ENCODE measurements at places on chromosomes 3 and 15. TPM values are rescaled to one million over a fixed set of nuclear protein-coding genes. Genes with fewer than 3 reads are reported as not detected.

GRCh38 chr3:8529738-8530525 is 28.3 kb downstream of the LMCD1 start:
- DNase-seq = no peak

- no peak for DNase-seq
Measured at GRCh38 chr3:67774676-67775075, 120.3 kb upstream of the SUCLG2 start.

- DNase-seq = no peak
Measured at GRCh38 chr3:19931180-19931692, 2.8 kb downstream of the EFHB start.

- no peak for DNase-seq
Measured at GRCh38 chr3:187490366-187490765, 122.2 kb downstream of the RTP4 start.

DNA sequence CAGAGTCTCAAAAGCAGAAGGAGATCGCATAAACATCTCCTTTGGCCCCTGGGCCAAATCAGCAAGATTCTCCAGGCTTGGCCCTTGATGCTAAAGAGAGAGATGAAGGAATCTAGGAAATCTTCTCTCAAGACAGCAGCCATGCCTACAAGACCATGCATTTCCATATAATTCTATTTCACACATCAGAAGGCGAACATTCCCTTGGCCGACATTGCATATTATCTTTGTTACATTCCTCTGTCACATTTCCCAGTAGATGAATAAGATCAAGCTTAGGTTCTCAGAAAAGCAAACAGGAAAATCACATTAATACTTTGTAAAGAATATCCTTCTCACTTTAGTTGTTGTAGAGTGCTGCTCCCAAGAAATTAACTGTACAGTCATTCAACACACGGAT is 21.3 kb downstream of the GASK1A start:
- DNase-seq = no peak

DNA sequence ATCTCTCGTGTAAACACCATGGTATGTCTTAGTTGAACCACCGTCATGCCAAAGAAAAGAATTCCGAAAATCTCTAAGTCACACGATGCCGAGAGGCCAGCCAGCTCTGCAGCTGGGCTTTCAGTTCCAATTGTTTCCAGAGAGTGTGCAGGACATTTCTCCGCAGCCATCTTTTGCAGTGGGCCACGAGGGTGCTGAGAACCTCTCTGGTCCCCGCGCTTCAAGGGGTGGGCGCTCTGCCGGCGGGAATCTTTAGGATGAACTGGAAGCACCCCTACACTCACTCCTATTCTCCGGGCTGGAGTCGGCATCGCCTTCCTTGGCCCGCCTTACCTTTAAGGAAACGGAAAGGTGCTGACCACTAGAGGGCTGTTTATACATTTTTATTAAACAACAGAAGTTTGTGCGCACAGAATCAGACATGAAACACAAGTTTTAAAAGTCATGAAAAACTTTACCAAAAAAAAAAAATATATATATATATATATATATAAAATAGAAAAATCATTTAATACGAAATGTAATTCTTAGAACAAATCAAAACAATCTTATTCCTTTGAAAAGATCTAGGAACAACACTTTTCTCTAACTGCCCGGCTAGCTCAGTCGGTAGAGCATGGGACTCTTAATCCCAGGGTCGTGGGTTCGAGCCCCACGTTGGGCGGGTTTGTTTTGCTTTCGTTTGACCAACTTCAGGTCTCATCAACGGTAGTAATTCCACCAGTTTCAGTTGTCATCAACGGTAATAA is 12.5 kb upstream of the MORF4L1 start:
- peak; percentile 66 for DNase-seq

DNA sequence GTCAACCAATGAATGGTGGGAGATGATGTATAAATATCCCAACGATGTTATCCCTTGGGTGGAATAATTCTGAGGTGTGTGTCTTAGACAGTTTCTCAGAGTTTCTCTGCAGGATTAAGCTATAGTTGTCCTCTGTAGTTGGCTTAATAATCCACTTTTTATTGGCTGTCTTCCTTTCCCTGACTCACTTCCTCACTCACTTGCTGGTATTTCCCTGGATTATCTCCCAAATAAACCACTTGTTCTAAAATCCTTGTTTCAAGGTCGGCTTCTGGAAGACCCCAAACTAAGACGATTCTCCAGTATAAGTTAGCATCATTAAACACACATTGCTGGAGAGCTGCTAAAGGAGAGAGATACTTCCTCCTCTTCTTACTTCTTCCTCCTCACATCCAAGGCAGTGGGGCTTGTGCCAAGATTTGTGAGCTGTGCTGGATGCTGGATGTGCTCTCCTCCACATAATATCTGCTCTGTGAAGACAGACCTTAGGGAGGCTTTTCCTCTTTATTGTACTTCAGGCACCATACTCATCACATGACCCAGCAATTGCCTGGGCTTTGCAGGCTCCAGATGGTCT is 22.5 kb upstream of the ROPN1 start:
- no peak for DNase-seq

QARS1 gene
- 355 TPM for total RNA-seq

IDH2 gene
- total RNA-seq = 65.2 TPM

EXD1 gene
- total RNA-seq = not detected

CNTN3 gene
- 24.5 TPM for total RNA-seq
